ENCODE measurements at places on chromosomes 7 and 10.

GRCh38 chr10:1465418-1465911 is 271.9 kb downstream of the ADARB2 start:
- DNase-seq: no peak

DNA sequence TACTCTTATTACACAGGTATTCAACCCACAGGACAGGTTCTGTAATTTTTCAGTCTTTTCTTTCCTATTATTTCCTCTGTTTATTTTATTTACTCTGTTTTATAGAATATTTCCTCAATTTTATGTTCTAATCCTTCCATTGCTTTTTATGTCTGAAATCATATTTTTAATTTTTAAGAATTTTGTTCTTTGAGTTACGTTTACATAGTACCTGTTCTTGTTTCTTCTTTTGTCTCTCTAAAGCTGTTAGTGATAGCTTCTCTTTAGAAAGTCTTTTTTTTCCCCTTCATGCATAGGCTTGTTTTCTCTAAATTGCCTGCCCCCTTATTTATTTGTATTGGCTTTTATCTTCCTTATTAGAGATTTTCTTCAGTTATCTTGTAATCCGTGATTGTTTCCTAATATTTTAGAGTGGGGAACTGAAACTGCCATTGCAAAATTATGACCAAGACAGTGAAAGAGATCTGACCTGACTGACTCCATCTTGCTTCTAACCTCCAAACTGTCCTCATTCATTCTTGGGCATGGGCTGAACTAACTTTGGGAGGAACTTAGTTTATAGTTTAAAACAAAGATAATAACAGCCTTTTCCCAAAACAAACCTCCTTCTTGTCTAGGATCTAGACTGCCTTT is 187.6 kb downstream of the PFKFB3 start:
- DNase-seq: no peak

GRCh38 chr7:12949060-12949931 is 261.9 kb downstream of the ARL4A start:
- DNase-seq: no peak

GRCh38 chr10:120541984-120542383 is 85.0 kb downstream of the PLPP4 start:
- DNase-seq: no peak

GRCh38 chr10:55630491-55631056 is 730.5 kb downstream of the ZWINT start:
- DNase-seq: no peak

DNA sequence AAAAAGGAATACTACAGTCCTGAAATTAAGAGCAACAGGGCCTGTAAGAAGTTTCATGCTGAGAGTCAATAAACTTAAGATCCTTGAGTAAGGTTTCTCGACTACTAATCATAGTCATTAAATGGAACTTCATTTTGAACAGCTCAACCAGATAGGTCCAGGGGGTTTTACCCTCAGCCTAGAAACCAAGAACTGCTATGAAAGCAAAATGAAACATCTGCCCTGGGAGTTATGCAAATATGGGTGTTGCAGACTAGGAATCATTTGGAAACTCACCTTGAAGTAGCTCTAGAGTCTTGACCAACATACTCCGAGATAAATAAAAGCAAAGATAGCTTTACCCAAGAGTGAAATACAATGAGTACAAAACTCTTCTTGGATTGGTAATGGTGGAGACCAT is 128.0 kb downstream of the HGF start:
- DNase-seq: no peak

DNA sequence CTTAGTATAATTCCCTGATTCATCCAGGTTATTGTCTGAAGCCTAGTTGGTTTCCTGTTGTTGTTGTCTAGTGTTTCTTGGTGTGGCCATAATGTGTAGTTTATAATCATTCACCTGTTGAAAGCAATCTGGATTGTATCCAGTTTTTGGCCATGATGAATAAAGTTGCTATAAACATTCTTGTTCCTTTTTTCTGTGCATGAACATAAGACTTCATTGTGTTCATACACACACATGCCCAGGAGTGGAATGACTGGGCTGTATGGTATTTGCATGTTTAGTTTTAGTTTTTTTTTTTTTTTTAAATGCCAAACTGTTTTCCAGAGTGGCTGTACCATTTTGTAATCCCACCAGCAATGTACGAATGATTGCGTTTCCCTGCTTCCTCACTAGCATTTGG is 349.8 kb downstream of the SDK1 start:
- DNase-seq: no peak

GRCh38 chr7:54995166-54995565 is 23.7 kb upstream of the EGFR start:
- no peak for DNase-seq

DNA sequence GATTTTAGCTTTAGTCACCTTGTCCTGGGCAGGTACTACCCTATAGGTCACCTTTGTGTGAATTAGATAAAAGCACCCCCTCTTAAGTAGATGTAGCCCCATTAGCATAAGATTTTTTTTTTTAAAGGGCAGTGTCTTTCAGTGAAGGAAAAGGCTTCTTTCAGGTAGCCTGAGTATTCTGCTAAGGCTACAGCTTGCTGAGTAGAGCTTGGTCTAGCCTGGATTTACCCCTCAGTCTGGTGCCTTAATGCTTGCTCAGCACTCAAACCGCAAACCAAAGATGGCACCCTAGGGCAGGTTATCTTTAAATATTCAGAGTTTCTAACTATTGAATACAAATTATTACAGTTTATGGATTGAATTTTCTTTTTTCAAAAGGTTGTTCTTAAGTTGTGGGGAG is 83.4 kb downstream of the GLCCI1 start:
- no peak for DNase-seq

GRCh38 chr10:73552819-73553715 is 38.1 kb downstream of the USP54 start:
- no peak for DNase-seq

DNA sequence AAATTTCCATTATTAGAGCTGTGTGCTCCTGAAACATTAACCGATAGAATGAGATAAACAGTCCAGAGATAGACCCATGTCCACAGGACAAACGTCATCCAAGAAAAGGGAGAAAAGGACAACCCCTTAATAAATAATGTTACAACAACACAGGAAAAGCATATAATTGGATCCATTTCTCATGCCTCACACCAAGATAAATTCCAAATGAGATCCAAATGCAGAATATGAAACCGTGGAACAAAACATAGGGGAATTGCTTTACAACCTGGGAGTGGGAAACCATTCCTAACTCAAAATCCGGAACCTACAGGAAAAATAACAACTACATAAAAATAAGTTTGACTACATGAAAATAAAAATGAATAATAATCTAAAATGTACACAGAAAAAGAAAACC is 22.4 kb upstream of the NEBL start:
- no peak for DNase-seq

GRCh38 chr7:10121631-10122030 is 852.0 kb upstream of the PHF14 start:
- no peak for DNase-seq

- DNase-seq: no peak
Measured at GRCh38 chr10:119778776-119779445, 53.1 kb downstream of the INPP5F start.

GRCh38 chr10:90407131-90407530 is 450.7 kb downstream of the HTR7 start:
- no peak for DNase-seq
